GM19239 (cell line): ENCODE measurements at places on chromosomes 3 and 15.

DNA sequence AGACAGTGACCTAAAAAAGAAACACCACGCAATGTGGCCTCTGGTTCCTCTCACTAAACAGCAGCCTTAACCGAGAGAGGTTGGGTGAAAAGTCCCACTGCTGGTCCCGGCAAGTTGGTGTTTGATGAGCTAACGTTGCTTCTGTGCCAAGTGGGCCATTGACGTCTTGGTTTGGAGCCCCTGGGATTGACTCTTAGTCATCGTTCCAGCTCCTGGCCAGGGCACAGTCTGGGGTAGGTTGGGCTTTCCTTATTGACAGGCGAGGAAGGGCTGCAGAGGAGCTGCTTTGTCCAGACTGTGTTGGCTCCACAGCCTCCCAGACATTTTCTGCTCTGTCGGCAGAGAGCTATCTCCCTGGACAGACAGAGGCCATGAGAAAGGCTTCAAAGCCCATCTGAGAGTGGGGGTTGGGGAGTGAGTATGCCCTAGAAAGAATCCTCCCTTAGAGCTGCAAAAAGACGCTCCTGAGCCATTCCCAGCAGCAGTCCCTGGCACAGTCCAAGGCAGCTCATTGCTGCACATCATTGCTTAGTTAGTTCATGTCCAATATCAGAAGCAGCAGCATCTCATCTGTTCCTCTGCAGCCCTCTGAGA, 28.6 kb upstream of the C3orf80 start:
- no peak for DNase-seq

- no peak for DNase-seq
Observed at GRCh38 chr3:707041-707440, 385.8 kb upstream of the CNTN6 start.

DNA sequence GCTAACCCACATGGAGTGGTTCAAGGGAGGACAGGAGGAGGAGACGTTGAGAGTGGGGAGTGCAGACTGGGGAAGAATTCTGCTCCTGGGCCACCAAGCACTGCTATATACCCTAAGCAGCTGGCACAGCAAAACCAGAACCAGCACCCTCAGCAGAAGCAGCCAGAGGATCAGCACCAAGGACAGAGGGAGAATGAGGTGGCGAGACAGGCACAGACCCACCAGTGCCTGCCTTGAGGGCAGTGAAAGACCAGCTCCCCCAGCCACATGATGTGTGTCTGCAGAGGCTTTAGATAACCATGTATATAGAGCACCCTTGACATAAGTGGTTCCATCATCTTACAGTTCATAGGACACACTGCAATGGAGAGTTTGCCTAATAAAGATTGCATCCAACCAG, 319.0 kb downstream of the GABRB3 start:
- DNase-seq, result no peak

DNA sequence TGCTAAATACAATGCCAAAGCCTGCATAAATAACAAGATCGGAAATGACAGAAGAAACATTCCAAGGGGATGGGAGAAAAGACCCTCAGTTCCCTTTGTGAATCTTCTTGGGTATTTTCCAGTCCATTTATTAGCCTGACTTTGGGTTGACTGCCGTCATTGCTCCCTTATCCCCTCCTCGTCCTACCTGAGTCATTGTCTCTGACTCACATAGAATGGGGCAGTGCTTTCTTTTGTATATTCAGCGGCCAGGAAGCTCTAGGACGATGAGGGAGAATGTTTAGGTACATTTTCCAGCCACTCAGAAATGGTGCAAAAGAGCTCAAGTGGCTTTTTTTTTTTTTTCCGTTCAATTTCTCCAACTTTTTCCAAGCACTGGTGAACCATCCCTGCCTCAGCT, 71.6 kb downstream of the KAT2B start:
- no peak for DNase-seq

DNA sequence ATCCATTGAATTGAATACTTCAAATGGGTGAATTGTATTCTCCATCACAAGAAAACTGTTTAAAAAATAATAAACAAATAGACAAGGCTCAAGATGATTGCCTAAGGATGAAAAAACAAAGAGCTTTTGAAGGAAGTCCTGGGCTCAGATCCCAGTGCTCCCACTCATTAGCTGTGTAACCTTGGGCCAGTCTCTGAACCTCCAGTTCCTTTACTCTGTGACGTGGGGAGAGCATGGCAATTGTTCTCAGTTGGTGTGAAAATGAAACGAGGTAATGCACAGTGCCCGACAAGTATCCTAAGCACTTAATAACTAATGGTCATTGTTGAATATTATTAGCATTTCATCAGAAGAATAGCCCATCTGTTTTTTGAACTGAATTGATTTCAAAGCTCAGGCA, 40.7 kb downstream of the TNIK start:
- no peak for DNase-seq

- peak; percentile 14 for DNase-seq
Observed at GRCh38 chr3:168096210-168096652, 507 bp upstream of the GOLIM4 start.

GRCh38 chr3:72550582-72551262, 297.5 kb downstream of the SHQ1 start:
- DNase-seq, result no peak

GRCh38 chr3:18284716-18285115, 140.4 kb downstream of the SATB1 start:
- DNase-seq, result no peak

GRCh38 chr15:93656041-93656440, 567.0 kb upstream of the RGMA start:
- no peak for DNase-seq

- no peak for DNase-seq
Observed at GRCh38 chr3:186362988-186363387, 954 bp upstream of the DGKG start.

DNA sequence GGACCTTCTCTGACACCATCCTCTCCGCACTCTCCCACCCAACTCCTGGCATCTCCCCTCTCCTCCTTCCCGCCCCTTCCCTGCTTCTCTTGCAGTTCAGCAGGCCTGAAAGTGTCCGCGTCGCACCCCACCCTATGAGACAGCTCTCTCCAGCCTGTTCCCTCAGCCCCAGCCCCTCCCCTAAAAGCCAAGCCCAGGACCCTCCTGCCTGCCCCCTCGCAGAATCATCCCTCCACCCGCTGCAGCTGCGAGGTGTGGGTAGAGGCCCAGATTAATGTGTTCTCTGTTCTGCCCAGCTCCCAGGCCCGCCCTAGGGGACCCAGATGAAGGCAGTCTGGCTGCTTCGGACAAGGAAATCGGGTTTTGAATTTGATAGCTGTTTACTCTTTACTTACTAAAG, 410 bp downstream of the PRR23E start:
- no peak for DNase-seq
